IMR-90 (cell line): ENCODE measurements at places on chromosomes 12 and 14. TPM values are rescaled to one million over a fixed set of nuclear protein-coding genes. Genes with fewer than 3 reads are reported as not detected.

DNA sequence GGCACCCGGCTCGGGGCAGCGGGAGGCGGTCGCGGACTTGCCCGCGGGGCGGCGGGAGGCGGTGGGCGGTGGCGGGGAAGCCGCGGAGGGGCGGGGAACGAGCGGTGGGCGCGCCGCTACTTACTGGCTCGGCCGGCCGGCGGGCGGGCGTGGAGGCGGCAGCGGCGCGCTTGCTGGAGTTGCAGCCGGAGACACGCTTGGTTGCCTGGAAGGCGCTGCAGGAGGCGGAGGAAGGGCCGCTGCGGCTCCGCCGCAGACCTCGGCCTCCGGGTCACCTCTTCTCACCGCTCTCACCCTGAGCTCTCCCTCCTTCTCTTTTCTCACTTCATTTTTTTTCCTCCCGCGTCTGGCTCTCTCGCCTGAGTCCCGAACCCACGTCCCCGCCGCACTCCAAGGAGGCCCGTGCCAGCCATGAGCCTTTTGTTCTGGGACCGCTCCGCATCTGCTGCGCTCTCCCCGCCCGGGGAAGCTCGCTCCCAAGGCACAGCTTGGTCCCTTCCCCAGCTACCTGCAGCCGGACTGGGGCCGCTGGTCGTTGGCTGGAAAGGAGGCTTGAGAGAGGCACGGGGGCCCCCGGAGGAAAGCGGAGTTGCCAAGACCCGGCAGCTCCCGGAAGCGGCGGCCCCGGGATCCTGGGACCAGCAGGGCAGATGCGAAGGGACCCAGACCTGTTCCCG is 592 bp upstream of the KCNK10 start:
- peak; percentile 1 for DNase-seq

GRCh38 chr14:70188322-70188658 is 461 bp downstream of the SLC8A3 start:
- no peak for DNase-seq

- no peak for DNase-seq
These were observed 1.4 kb downstream of the TMBIM4 start for GRCh38 chr12:66168410-66168809.

DNA sequence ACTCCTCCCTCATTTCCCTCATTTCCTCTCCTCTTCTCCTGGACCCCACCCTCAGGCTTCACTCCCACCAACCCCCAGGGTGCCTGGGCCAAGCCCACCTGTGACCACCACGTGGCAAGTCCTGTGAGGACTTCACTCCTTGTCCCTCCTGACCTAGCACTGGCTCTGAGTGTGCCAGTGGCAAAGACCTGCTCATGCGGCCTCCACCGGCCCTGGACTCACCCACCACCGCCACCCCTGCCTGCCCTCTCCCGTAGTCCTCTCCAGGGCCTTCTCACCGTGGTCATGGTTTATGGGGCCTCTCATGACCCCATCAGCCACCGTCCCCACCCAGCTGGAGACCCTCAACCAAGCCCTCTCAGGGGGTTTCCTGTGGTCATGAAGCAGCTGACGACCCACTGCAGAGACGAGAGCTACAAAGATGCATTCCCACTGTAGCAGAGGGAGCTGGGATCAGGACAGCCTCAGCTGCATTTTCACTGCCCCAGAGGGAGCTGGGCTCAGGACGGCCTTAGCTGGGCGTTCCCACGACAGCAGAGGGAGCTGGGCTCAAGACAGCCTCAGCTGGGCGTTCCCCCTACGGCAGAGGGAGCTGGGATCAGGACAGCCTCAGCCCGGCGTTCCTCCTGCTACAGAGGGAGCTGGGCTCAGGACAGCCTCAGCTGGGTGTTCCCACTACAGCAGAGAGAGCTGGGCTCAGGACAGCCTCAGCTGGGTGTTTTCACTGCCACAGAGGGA is 3.2 kb upstream of the C14orf180 start:
- no peak for DNase-seq

GRCh38 chr14:51883232-51883631 is 22.8 kb downstream of the GNG2 start:
- no peak for DNase-seq

- no peak for DNase-seq
These were observed 40.7 kb downstream of the WDR20 start for GRCh38 chr14:102180248-102180998.

DNA sequence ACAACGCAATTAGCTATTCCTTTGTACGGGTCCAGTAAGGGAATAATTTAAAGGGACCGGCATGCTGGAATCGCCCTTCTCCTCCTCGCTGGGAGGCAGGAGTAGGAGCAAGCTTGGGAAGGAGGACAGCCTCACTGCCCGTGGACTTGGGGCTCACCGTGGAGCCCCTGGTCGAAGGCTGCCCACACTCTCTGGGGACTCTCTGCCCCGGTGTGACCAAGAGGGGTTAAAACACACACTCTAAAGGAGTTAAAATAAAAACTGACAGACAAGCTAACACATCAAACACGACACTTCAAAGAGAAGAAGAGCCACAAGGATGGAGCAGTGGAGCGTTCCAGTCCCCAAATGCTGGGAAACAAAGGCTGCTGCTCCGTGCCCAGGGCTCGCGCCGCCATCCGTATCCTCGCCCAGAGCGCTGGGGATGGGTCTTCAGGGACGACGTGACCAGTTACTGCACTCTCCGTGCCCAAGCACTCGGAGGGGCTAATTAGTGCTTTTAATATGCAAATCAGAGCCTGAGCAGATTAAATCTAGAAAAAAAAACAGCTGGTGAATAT is 123.3 kb downstream of the PAPOLA start:
- DNase-seq: no peak

DNA sequence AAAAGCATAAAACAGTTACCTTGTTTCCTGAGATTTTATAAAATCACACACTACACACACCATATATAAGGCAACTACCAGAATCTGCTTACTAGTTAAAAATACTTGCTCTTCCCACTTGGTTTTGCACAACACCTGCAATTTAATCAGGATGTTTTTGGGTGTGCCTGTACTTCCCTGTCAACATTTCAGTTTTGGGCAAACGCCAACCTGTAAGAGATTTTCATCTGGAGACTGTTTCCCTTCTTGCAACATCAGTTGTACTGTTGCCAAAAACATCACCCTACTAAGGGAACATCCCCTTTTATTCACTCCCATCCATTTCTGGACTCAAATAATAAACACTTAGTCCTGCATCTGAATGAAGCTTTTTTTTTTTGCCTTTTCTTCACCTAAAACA is 172.3 kb downstream of the DUSP6 start:
- DNase-seq: peak; percentile 73

GRCh38 chr12:75986001-75986746 is 45.4 kb downstream of the PHLDA1 start:
- DNase-seq: peak; percentile 25

DNA sequence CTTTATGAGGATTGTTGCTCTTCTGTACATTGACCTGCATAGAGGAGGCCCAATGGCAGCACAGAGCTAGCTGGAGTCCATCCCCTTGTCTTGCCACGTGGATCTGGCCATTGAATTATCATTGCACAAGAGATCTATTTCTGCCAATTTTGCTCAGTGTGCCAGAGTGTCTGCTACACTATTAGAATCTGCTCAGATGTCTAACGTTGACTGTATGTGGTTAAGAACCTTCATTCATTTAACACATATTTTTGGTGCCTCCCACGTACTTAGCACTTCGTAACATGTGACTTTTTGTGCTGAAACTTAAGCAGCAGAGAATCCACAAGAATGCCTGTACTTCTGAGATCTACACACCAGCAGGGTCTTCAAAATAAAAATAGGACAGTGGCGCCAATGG is 166.0 kb upstream of the VASH1 start:
- DNase-seq: no peak

DNA sequence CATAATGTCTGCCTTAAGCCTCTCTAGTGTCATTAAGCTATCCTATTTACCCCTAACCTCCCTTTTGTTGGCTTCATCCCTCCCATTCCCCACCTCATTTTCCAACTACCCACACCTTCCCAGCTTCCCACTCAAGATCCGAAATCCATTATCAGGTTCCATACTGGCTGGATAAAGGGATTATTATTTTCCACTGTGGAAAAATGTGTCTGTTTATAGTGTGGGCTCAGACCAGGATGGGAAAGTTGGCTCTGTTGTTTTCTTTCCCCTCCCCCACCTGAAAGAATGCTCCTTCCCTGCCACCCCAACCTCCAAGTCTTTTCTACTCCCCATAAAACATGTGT is 49.8 kb downstream of the SUSD6 start:
- no peak for DNase-seq

- DNase-seq: peak; percentile 89
These were observed at the start of gene SART3 for GRCh38 chr12:108560752-108561719. SART3 (minus strand) TSS chr12:108561173; CDS start chr12:108561154, 19 bp downstream.

GRCh38 chr14:95434121-95434520 is 82.3 kb downstream of the SYNE3 start:
- DNase-seq: no peak

DNA sequence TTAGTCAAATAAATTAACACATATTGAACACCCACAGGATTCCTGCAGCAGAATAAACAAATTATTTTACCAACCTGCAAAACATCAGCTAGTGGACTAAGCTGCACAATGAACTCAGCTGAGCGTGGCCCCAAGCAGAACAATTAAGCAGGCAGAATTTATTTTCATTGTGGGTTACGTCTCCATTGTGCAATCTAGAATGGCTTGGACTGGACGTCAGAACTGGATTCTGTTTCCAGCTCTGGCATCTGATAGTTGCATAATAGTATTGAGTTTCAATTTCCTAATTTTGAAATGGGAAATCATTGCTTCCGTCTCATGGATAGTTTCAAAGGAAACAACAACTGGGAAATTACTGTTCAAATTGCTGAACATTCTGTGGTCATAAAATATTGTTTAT is 35.5 kb upstream of the RERG start:
- DNase-seq: peak; percentile 2

GRCh38 chr14:98512501-98513251 is 759.3 kb downstream of the BCL11B start:
- DNase-seq: no peak

DNA sequence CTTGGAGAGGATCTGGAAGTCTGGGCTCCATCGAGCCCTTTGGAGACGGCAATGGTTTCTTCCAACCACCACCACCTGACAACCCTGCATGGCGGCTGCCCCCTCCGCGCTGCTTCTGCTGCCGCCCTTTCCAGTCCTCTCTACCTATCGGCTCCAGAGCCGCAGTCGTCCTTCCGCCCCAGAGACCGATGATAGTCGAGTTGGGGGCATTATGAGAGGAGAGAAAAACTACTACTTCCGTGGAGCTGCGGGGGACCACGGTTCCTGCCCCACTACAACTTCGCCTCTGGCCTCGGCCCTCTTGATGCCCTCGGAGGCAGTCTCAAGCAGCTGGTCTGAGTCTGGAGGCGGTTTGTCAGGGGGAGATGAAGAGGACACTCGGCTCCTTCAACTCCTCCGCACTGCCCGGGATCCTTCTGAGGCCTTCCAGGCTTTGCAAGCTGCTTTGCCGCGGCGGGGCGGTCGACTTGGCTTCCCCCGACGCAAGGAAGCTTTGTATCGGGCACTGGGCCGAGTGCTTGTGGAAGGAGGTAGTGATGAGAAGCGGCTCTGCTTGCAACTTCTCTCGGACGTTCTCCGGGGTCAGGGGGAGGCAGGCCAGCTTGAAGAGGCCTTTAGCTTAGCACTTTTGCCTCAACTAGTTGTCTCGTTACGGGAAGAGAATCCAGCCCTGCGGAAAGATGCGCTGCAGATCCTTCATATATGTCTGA is 499 bp downstream of the TOGARAM1 start:
- DNase-seq: peak; percentile 54

Gene PAN2
- polyA plus RNA-seq: 16.6 and 20.2 TPM in 2 replicates

Gene SOAT2
- 0.39 and 0.55 TPM in 2 replicates for polyA plus RNA-seq

Gene NPFF
- polyA plus RNA-seq: not detected in 2 replicates

Gene LALBA
- polyA plus RNA-seq: not detected in 2 replicates

Gene OR11G2
- polyA plus RNA-seq: not detected in 2 replicates

Gene KRT75
- not detected in 2 replicates for polyA plus RNA-seq

Gene CCDC60
- not detected in 2 replicates for polyA plus RNA-seq

Gene LRIG3
- 23.6 and 26.4 TPM in 2 replicates for polyA plus RNA-seq

Gene CLSTN3
- polyA plus RNA-seq: 14.5 and 16.4 TPM in 2 replicates

Gene PIK3C2G
- polyA plus RNA-seq: not detected in 2 replicates

Gene FOXN3
- 22.6 and 23.5 TPM in 2 replicates for polyA plus RNA-seq

Gene TAC3
- 0.94 and 1.4 TPM in 2 replicates for polyA plus RNA-seq
